ENCODE measurements at places on chromosomes 7 and 10. TPM values are rescaled to one million over a fixed set of nuclear protein-coding genes. Genes with fewer than 3 reads are reported as not detected.

DNA sequence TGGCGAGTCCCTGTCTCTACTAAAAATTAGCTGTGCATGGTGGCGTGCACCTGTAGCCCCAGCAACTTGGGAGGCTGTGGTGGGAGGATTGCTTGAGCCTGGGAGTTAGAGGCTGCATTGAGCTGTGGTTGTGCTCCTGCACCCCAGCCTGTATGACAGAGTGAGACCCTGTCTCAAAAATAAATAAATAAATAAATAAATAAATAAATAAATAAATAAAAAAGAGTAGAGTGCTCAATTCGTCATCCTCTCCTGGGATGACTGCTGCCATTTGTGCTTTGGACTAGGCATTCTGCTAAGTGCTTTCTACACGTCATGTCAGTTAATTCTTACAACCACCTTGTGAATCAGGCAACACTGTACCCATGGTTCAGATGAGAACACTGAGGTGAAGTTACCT is 130.6 kb downstream of the DOCK1 start:
- DNase-seq = peak; percentile 23

DNA sequence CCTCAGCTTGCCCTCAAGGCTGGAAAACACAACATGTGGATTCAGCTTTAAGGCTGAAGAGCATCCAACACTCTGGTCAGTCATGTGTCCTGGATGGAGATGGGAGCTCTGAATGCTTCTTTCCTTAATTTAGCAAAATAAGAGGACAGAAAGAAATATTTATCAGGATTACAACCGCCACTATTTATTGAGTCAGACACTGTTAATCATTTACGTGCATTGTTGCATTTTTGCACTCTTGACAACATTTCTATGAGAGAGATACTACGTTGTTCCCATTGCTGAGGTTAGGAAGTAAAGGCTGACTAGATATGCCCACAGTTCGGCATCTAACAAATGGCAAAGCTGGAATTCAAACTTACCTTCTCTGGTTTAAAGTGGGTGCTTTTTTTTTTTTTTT is 101.8 kb upstream of the KMT2C start:
- no peak for DNase-seq

GRCh38 chr7:33671531-33672262 is 233.6 kb upstream of the BMPER start:
- DNase-seq = no peak

- no peak for DNase-seq
Observed at GRCh38 chr7:14309432-14309831, 320.0 kb upstream of the ETV1 start.

DNA sequence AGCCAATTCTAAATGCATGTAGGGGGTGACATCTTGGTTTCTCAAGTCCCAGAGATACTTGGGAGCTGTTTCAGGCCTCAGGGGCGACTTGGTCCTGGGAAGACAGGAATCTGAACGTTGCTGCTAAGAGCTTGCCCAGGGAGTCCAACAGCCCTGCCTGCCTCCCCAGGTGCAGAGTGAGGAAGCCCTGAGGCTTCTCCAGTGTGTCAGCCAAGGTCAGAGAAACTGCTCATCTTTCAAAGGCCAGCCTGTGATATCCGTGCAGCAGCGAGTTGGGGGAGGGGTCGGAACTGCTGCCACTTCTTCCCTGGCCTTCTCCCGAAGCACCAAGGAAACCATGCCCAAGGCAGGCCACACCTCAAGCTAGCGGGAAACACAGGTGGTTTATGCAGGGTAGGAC is 9.7 kb downstream of the GDF2 start:
- no peak for DNase-seq

DNA sequence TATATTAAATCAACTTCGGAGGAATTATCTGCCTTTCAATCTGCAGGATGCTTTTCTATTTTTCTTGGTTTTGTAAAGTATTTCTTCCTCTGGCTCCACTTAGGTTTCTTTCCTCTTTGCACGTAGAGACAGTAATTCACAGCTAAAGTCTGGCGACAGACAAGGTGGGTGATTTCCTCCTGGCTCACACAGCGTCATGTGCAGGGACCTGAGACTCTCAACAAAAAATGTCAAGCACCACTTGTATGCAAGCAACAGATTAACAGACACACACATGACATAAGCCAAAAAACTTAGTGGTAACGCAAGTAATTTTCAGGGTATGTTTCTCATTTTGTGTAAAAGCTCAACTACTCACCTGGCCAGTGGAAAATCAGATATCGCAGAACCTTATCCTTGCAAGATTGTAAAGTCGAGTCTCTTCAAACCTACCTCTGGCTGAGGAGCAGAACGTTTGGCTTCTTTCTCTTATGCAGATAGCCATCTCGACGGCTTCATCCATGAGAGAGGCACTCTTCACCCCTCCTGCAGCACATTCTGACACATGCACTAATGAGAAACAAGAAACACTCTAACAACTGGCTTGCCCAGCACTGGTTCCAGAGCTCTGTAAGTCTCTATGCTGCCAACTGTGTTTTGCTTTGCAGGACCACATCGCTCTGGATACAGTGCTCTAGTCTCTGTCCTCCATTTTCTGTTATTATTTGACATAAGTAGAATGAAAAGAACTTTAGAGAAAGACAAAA is 188.0 kb downstream of the CDCA7L start:
- DNase-seq = no peak

Gene PRLHR
- total RNA-seq = not detected

Gene RAMP3
- total RNA-seq = 77.2 TPM

Gene GHRHR
- not detected for total RNA-seq

Gene FAM131B
- 0.48 TPM for total RNA-seq

Gene FAM13C
- 4.4 TPM for total RNA-seq

Gene HOXA5
- total RNA-seq = 0.24 TPM

Measured in right atrium auricular region (tissue), 2 donors.